Upper lobe of right lung (tissue), 1 donor: ENCODE measurements at places on chromosomes 4 and X.

DNA sequence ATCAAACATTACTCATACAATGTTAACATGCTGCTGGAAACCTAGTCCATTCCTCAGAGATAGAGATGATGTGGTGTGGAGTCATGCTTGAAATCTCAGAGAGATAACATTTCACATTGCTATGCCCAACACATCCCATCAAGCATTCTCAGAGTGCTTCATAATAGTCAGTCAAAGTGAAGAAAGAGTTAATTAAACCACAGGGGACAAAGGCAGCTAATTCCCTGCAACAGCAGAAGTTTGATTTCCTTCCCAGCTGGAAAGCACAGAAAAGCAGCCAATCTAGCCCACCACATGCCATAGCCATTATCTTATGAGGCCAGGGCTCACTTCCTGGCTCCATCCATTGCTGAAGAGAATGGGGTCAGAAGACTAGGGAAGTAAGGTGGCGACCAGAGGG, 8.9 kb downstream of the KDR start:
- DNase-seq, result no peak

- DNase-seq, result no peak
These were observed 1388.9 kb downstream of the C4orf33 start for GRCh38 chr4:130484826-130485225.

DNA sequence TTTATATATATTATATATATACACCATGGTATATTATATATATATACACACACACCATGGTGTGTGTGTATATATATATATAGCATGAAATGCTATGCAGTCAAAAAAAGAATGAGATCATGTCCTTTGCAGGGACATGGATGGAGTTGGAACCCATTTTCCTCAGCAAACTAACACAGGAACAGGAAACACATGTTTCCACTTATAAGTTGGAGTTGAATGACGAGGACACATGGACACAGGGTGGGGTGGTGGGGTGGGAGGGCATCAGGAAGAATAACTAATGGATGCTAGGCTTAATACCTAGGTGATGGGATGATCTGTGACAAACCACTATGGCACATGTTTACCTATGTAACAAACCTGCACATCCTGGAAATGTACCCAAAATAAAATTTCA, 293.6 kb upstream of the NDST3 start:
- DNase-seq, result no peak

GRCh38 chr4:15488658-15489470, 19.2 kb downstream of the CC2D2A start:
- no peak for DNase-seq
